ENCODE measurements at places on chromosomes 13 and 19. TPM values are rescaled to one million over a fixed set of nuclear protein-coding genes. Genes with fewer than 3 reads are reported as not detected.
A peak's percentile ranks its signal among the peaks of the same experiment; 100 is the strongest.

DNA sequence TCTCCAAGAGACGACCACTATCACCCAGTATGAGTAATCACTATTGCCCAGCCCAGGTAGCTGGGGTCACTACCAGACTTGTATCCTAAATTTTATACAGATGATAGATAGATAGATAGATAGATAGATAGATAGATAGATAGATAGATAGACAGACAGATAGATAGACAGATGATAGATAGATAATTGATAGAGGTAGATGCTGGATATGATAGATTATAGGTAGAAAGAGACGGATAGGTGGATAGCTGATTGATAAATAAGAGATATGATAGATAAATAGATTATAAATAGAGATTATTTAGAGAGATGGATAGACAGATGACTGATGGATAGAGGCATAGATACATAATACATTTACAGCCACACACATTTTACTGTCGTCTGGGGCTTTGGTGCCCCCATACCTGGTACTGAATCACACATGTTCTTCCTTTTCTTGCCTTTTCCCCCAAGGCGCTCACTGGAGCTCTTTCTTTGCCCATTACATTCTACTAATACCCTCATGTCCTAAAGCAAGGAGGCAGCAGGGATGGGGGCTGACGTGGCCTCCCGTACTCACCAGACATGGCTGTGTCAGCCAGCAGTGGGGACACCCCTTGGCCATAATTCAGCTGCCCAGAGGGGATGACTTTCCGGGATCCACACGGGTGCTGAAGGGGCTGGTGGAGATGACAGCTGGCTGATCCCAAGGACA lies 44.6 kb upstream of the CCNE1 start:
- no peak for DNase-seq

DNA sequence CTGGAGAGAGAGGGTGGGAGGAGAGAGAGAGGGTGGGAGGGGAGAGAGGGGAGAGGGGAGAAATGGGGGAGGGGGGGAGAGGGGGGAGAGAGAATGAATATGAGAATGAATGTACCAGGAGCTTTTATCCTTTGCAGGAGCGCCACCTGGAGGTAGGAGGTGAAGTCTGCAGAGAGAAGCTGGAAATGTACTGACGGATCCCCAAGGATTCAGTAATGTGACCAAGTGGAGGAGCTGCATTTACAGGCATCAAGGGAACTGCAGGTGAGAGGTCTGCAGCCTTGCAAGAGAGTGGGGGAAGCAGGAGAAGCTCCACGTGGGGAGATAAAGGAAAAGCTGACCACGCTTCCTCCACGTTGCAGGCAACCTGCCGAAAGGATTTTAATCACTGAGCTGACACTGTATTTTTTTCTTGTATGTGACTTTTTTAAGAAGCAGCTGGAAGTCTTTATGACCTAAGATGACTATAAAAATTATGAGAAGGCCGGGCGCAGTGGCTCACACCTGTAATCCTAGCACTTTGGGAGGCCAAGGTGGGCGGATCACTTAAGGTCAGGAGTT lies 33.7 kb downstream of the VSTM1 start:
- DNase-seq, result no peak

- peak; percentile 3 for DNase-seq
These were observed 106.2 kb downstream of the SLITRK5 start for GRCh38 chr13:87777387-87777786.

- peak; percentile 74 for DNase-seq
These were observed 28.2 kb downstream of the GPC6 start for GRCh38 chr13:93254775-93255174.

The FAM83E gene
- 0.14 TPM for total RNA-seq

DNA sequence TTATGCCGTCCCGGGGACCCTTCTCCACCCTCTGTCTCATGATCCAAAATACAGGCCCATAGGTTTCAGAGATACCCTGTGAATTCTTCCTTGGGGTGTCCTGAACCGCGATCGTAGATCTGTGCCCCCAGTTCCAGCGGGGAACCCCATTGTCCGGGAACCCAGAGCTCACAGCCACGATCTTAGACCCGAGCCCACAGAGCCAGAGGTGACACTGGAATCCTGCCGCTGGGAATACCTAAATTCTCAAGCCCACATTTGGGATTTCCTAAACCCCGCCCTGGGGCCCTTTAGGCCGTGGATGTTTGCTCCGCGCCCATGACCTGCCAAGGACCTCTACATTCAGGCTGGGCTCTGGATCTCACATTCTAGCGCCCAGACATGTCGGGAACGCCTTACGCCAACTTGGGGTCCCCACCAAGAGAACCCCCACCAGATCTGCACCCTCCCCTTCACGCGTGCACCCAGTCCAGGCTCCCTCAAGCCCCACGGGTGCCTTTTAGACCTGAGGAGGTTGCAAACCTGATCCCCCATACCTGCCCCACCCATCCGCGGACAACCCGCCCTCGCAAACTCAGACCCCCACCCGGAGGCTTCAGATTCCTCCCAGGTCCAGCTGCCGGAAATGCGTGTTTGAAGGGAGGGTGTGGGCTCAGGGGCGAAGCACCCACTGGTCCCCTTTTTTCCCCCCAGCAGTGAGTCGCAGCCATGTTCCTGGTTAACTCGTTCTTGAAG lies 605 bp downstream of the CAPNS1 start:
- DNase-seq, result no peak

- no peak for DNase-seq
These were observed 516.4 kb upstream of the SPRY2 start for GRCh38 chr13:80857321-80857720.

The ZNF530 gene
- 5.4 TPM for total RNA-seq

DNA sequence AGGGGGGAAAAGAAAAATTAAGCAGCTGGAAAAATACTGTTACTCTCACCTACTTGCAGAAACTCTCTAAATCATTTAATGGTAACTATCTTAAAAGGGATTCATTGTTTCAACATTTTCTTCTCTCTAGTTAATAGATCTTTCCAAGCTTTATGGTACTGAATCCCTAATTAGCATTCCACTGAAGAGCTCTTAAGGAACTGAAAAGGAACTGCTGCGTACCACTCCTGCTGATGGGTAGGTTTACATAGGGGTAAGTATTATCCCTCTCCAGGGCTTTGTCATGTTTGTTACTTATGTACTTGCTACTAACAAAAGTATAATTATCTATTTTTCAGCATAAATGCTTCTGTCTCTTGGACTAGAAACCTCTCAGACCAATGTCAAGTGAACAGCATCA lies 12.5 kb downstream of the TEX30 start:
- no peak for DNase-seq

The IGFL1 gene
- not detected for total RNA-seq

DNA sequence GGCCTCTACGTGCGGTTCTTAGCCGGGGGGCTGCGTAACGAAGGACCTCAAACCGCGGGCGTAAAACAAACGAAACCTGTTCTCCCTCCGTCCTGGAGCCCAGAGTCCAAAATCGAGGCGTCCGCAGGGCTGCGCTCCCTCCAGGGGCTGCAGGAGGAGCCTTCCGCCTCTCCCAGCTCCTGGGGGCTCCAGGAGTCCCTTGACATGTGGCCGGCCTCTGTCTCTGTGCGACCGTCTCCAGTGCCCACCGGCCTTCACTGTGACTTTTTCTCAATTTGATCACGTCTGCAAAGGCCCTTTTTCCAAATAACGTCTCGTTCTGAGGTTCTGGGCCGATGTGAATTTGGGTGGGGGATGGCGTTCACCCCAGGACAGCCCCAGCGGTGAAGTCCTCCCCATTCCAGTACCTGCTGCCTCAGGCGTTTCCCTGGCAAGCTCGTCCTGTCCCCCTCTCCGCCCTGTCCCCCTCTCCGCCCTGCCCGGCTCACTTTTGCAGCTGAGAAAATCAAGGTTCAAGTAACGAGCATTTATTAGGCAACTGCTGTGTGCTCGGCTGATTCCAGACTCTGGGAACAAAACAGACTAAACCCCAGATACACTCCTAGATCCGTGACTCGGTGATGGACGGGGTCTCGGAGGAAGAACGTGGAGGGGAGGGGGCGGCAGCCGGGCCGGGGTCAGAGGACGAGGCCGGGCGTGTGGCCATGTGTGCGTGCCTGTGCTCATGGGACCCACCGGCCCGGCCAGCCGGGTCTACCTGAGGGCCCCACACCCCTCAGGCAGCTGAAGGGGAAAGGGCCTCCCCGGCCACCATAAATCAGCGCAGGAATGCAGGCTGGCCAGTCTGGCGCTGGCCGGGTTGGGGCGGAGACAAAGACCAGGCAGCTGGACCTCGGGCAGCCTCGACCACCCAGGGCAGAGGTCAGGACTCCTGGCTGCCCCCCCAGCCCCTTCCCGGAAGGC lies 28.1 kb upstream of the WDR18 start:
- DNase-seq, result no peak

The STX10 gene
- 89.0 TPM for total RNA-seq

DNA sequence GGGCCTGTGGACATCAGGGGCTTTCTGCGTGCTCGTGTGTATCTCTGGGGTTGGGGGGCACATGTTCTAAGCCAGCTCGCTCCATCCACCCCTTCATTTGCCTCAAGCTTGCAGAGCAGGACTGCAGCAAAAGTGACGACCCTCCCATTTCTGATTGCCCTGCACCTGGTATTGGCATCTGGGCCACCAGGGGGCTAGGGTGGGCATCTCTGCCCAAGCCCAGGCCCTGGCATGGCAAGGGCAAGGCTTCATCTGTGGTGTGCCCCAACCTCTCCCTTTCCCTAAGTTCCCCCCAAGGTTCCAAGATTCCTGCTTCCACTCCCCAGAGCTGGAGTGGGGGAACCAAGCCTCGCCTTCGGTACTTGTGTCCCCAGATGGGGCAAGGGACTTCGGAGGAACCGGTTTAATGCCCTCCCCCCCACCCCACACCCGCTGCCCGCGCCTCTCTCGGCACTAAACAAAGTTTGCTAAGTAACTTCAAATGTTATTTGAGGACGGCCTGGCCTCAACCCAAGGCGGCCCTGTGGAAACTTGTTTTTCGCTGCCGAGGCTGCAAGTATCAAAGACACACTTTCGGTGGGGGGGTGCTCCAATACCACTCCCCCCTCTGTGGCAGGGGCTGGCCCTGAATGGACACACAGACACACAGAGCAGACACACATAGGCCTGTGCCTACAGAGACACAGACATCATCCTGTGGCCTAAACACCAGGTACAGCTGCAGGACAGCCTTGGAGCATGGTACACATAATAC lies 12.2 kb downstream of the NFIX start:
- no peak for DNase-seq

DNA sequence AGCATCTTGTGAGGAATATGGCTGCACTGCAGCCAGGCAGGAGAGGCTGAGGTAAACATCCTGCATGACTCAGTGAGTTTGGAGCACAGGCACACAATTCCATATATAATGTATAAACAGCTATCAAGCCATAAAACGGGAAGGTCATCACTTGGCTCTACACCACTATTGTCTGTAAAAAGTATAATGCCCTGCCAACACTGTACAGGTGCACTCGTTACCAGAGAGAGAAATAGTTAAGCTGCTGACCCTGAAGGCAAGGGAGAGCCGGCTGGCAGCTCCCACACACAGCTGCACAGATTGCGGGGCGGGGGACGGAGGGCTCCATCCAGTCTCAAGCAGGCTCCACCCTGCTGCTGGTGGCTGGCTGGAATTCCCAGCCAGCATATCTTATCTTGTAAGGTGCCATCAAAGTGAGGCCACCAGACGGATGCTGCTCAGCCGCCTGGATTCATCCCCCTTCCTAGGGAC lies 668.1 kb downstream of the SLITRK5 start:
- DNase-seq, result no peak

DNA sequence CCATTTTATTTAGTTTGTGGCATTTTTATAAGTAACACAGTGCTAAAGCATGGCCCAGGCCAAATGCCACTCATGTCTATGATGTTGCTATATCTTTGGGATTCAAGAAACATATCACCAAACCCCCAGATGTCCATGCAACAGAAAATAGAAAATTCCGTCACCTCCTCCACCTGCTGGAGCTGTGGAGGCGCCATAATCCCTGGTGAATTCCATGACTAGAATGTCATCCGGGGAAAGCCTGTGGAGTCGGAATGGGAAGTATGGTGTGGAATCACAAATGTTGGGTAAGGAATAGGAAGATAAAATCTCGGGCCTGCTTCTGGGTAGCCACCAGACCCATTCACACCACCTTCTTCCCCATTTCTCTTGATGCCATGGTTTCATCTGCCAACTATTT lies 51.7 kb upstream of the RAP2A start:
- DNase-seq, result no peak

The PSG5 gene
- 3.9 TPM for total RNA-seq

DNA sequence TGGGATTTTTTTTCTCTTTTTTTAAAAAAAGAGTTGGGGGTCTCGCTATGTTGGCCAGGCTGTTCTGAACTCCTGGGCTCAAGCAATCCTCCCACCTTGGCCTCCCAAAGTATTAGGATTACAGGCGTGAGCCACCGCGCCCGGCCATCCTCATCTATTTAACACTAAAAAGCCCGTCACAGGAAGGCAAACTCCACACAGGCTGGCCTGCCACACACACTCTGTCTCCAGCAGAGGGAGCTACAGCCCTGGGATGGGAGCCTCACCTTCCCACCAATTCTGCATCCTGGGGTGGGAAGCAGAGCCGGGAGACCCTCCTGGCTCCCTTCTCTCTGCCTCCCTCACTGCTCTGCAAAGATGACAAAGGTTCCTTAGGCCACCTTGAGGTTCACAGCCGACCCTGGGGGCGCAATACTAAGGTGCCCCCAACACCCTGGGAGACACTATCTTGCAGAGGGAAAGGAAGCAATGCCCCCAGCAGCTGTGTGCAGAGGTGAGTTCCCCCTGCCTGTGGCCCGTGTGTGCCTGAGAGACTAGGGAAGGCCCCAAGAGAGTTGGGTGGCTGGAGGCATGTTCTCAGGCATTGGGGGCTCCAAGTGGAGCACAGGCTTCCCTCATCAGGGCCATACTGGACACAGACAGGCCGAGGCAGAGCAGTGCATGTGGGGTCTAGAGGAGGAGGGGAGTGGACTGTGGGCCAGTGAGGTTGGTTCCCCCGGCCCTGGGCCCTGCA lies 27.4 kb upstream of the TIMM44 start:
- no peak for DNase-seq

All from epithelial cell of proximal tubule (primary cell).